ENCODE measurements at places on chromosomes 16 and 17. TPM values are rescaled to one million over a fixed set of nuclear protein-coding genes. Genes with fewer than 3 reads are reported as not detected.

DNA sequence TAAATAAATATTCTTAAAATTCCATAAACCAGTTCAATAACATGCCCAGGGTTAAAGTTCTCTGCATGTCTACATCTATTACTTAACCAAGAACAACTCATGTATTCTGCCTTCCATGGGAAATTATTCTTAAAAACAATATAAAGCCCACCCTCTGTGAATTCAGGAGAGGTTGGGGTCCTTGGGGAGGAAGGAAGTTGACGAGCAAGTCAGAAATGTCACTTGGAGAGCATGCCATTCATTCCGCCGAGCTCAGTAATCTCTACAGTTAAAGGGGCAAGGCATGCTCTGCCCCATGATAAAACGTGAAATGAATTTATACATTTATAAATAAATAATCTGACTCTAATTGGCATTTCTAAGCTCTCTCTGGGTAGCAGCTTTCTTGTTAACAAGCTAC lies 405.1 kb downstream of the TOX3 start:
- DNase-seq = no peak

- DNase-seq = no peak
Observed at GRCh38 chr17:66807182-66807581, 27.7 kb upstream of the CACNG5 start.

GRCh38 chr16:87828071-87828906 lies 41.0 kb downstream of the SLC7A5 start:
- DNase-seq = no peak

DNA sequence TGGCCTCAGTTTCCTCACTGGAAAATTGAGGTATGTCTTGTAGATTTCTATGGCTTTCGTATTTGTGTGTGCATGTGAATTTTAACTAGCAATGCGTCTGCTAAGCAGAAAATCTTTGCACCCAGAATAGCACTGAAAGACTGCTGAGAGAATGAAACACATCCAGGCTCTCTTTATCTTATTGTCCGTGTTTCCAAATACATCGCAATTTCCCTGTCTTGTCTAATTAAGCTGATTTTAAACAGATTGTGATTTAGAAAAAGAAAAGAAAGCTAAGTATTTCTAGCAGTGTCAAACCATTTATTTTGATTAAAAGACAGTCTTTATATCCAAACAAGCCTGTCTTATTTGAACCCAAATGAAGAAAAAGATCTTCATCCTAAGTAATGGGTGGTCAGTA lies 168.6 kb downstream of the PMP22 start:
- no peak for DNase-seq

CCL7 gene
- not detected for total RNA-seq

SLFN11 gene
- 41.5 TPM for total RNA-seq

Data from thyroid gland (tissue), 4 donors.